ENCODE measurements at places on chromosomes 3 and 15. TPM values are rescaled to one million over a fixed set of nuclear protein-coding genes. Genes with fewer than 3 reads are reported as not detected.

DNA sequence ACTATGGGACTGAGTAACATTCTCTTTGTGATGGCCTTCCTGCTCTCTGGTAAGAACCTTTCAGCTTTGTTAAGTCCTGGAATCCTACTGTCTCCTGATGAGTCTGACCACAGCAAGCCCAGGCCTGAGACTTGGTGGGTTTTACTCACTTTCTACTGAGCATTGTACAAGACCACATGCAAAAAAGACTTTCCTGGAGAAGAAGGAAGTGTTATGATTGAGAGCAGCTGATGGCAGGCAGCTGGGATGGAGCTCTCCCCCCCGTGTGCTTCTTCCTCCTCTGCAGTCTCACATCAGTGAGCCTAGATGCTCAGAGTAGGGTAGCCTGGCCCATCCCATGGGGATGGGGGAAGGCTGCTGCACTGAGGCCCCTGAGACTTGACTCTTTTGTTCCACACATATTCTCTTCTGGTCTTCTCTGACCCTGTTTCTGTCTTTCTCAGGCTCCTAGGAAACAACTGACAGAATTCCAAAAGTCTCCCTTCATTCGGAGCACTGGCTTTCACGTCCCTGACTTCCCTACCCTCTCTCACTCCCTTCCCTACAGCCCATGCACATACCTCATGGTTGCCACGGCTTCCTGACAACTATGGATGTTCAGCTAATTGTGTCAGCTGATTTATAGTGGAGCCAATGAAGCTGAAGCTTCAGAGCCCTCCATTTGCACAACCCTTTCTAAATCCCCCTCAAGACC lies 36.6 kb downstream of the CD86 start:
- no peak for DNase-seq

GRCh38 chr3:113291572-113291971 lies 80.2 kb downstream of the BOC start:
- no peak for DNase-seq

GRCh38 chr3:33722626-33723370 lies 4.7 kb upstream of the CLASP2 start:
- DNase-seq: no peak

GRCh38 chr3:108554913-108555571 lies 34.2 kb downstream of the CIP2A start:
- DNase-seq: no peak

The IQCF5 gene
- not detected for total RNA-seq

The VGLL4 gene
- 66.0 TPM for total RNA-seq

GRCh38 chr15:83106994-83107840 lies at the start of gene TM6SF1:
TM6SF1 (plus strand) TSS chr15:83107645; CDS start chr15:83107681, 36 bp downstream.
- no peak for DNase-seq

The TIGIT gene
- total RNA-seq: not detected

DNA sequence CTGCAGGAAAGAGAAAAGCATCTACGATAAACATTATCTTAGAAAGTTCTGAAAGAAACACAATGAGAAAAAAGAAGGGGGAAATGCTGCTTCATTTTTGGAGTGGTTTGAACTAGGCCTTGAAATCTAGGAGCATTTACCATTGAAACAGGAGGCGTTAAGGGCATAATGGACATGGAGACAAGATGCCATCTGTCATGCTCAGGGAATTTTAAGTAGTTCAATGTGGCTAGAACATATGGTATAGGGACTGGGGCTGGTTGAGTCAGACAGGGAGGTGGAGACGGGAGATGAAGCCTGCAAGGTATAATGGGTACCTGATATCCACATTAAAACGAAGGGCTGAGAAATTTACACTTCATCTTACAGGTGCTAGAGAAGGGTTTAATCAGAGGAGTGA lies 10.4 kb upstream of the PLAAT1 start:
- DNase-seq: no peak

The VGLL3 gene
- total RNA-seq: 0.15 TPM

GRCh38 chr15:80822676-80823075 lies 43.5 kb downstream of the CEMIP start:
- no peak for DNase-seq

The LRTM1 gene
- total RNA-seq: not detected

The HCLS1 gene
- 0.85 TPM for total RNA-seq

DNA sequence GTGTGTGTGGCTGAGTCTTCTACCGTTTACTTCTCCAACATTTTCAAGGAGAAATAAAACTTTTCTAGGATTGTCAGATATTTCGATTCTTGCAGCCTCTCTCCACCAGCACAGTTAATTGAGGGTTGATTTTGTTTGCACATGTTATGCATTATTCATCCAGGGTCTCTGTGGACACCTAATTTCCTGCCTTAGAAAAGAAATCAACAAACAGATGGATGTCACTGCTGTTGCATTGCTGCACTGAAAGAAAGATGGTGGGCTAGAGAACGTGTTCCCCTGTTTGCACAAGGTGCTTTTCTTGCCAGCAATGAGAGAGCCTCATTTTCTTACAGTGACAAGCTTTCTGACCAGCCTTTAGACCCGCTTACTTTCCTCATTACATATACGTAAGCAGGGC lies 150.0 kb downstream of the CLSTN2 start:
- DNase-seq: no peak

- DNase-seq: no peak
Measured at GRCh38 chr15:70538278-70538677, 225.1 kb downstream of the UACA start.

GRCh38 chr15:42118650-42119445 lies 24.5 kb upstream of the PLA2G4D start:
- no peak for DNase-seq

The CTXN2 gene
- 0.05 TPM for total RNA-seq

The RBPMS2 gene
- total RNA-seq: 33.7 TPM

DNA sequence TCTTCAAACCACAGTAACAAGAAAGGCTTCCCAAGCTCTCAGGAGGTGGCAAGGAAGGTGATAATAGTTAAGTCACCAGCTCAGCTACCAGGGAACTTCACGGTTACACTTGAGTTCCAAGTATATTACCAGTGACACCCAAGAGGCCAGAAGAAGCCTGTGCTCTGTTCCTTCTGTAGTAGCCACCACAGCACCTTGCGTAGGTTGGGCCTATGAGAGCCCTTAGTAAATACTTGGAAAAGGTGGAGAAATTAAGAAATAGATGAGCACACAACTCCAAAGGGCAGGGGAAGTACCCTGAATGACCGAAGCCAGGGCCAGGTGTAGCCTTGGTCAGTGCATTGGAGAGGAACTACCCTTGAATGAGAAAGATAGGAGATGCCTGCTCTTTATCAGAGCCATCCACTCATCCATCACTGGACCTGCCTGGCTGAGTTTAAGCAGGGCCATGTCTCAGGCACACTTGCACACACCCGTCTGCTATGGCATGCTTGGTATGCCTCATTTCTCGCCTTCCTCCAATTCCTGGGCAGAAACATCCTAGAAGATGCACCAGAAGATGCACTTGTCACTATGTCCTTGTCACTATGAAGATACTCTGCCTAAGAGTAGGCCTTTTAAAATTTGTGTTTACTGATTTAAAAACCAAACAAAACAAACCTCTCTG lies 32.6 kb upstream of the NDUFB4 start:
- no peak for DNase-seq

DNA sequence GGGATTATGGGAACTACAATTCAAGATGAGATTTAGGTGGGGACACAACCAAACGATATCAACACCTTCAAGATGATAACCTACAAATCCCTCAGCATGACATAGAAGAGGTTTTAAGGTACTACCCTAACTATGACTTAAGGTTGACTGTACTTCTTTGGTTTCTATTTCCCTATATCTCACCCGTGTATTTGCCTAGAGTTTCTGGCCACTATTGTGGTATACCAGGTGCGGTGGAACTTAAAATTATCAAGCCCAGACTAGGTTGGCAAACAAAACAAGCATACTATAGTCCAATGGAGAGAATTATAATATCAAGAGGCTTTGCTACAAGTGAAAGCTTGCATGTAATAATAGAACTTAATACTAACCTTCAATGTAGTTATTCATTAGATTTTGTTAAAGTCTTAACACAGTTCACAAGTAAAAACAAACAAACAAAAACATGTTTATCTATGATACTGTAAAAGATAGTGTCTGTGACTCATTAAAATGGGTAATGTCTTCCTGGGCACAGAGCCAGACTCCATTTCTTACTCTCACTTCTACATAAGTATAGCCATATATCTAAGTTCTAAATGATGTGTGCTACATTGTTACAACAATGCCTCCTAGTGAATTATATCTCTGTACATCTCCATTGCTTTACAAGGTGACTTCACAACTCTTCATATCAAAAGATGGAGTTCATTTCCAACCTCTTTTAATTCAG lies 479.1 kb downstream of the ZBBX start:
- DNase-seq: no peak

GRCh38 chr3:169818316-169818715 lies 5.6 kb upstream of the LRRC34 start:
- DNase-seq: no peak

The ATP13A5 gene
- not detected for total RNA-seq

The XCR1 gene
- not detected for total RNA-seq

GRCh38 chr3:186621894-186622650 lies 9.2 kb downstream of the AHSG start:
- no peak for DNase-seq

GRCh38 chr3:42371776-42372175 lies 38.6 kb downstream of the LYZL4 start:
- no peak for DNase-seq

GRCh38 chr15:37537802-37538201 lies 396.6 kb upstream of the TMCO5A start:
- no peak for DNase-seq

The AQP9 gene
- total RNA-seq: not detected

The ROPN1 gene
- not detected for total RNA-seq

GRCh38 chr3:73716418-73716817 lies 91.7 kb upstream of the PDZRN3 start:
- no peak for DNase-seq

GRCh38 chr3:44892689-44893088 lies 18.3 kb downstream of the TGM4 start:
- DNase-seq: no peak

DNA sequence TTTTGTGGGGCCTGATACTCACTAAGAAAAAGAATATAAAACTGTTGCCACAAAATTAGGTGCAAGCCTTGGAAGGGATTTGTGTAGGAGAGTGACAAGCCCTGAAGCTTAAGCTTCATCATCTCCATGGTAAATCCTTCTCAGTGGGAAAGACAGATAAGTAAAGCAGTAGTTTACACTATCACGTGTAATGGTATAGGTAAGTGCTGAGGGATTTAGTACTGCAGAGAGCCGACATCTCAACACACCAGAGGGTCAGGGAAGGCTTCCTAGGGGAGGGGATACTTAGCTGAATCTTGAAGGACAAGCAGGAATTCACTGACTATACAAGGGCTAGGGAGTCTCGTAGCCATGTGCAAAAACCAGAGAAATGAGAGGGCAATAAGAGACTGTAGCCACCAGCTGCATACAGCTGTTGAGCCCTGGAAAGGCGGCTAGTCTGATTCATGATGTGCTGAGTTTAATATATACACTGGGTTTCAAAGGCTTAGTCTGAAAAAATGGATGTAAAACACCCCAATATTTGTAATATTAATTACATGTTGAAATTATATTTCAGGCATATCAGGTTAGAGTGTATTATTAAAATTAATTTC lies 11.1 kb downstream of the SLC24A1 start:
- no peak for DNase-seq

- DNase-seq: no peak
Measured at GRCh38 chr3:191338177-191338488, 7.8 kb upstream of the UTS2B start.

The CCRL2 gene
- not detected for total RNA-seq

The GOLGA8T gene
- total RNA-seq: not detected

The RIOX2 gene
- 44.1 TPM for total RNA-seq

The STRC gene
- not detected for total RNA-seq

GRCh38 chr15:90789462-90789861 lies 72.3 kb downstream of the BLM start:
- DNase-seq: no peak

DNA sequence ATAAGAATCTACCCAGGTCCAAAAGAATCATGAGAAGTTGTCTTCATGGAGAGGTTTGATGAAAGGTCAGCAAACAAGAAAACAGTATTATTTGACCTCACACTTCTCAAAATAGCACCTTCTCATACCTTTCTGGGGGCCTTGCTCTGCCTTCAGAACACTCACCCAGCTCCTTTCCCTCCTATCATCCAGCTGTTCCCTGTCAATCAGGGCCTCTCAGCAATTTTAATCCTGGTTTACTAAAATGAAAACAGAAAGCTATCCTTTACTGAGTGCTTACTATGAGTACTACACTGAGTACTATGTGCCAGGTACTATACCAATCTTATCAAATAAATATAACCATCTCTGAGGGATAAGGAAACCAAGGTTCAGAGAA lies 138.6 kb downstream of the GAP43 start:
- no peak for DNase-seq

DNA sequence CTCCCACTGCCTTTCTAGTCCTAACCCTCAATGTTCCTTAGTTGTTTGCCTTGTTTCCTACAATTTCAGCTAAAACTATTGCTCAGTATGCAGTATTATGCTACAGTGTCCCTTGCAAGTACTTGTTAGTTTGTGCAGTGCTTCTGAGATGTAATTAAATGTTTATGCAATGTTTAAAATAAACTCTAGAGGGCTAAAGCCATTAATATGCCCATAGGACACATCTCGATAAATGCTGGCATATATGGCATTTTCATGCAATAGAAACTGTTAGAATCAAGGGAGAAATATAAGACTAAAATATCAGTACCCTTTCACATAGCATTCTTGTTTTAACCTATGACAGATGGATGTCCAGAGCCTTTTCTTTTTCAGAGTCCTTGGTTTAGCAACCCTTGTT lies 59.8 kb upstream of the ACKR4 start:
- no peak for DNase-seq
